ENCODE measurements at places on chromosomes 11 and 22.
A peak's percentile ranks its signal among the peaks of the same experiment; 100 is the strongest.

DNA sequence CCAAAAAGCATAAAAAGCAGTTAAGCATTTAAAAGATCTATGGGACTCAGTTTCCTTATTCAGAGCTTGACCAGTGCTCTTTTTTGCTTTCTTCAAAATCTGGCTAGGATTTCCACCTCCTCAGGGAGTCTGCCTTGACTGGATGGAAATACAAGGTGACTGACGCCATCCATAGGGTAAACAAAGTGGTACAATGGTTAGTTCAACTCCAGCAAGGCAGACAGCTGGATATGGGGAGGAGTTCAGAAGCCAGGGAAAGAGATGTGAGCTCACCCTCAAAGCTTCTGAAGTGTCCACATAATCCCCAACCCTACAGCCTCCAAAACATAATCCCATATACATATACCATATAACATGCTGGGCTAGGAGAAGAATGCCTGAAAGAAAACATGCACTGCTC is 52.0 kb downstream of the KIRREL3 start:
- no peak for DNase-seq

DNA sequence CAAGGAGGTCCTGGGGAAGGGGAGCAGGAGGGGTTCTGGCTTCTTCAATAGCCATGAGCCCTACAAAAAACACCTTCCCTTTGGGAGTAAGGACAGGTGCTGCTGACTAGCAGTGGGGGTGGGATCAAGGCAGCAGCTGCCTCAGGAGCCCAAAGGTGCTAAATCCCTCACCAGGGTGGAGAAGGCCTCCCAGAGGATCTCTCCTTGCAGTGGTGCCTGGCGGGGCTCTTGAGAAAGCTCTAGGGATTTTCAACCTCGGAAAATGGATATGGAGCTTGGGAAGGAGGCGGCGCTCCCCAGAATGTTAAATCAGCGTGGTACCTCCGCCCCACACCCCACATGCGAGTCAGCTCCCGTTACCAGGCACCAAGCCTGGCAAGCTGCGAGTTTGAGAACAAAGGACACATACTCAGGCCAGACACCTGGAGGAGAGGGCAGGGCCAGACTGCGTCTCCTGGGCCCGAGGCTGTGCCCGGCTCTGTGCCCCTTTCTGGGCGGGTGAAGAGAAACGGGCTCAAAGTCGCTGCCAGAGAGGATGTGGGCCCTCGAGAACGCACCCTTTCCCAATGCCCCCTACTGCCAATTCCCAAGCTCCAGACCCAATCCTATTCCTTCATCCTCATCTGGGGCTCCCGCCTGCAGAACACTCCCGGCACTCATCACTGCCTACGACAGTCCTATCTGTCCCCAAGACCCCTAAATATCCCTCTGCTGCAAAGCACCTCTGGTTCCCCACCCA is 139.0 kb downstream of the BRD1 start:
- no peak for DNase-seq

DNA sequence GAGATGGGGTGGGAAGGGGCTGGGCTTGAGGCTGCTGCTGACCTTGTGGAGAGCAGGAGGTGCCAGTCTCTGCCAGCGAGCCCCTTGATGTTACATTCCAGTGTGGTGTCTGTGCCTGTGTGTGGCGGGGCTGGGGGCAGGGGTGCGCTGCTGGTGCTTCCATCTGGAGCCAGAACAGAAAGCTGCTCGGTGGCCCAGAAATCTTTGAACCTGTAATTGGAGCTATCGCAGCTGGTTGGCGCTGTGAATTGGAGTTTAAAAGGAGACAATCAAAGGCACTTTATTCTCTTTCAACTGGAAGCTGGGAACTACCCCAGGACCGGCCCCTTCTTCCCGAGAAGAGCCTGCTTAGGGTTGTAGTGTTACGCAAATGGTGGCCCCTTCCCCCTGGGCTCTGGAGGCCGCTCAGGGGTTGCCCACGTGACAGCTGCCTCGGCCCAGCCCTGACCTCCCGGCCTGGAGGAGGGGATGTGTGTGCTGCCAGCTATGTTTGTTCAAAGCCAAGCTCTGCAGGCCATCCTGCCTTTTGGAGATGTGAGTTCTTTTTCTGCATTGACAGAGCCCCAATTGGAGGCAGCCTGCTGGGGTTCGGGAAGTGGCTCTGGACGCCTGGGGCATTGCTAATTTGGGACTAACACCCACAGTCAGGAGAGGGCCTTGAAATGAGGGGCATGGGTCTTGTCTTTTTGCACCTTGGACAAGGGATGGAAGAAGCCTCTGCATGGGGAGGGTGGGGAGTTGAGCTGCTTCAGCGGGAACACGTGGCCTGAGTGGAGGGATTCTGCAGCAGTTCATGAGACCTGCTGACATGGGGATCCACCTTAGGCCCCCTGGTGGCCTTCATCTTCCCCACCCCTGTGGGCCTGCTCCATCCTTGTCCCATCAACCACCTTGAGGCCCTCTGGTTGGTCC is 14.0 kb upstream of the ARSA start:
- no peak for DNase-seq

DNA sequence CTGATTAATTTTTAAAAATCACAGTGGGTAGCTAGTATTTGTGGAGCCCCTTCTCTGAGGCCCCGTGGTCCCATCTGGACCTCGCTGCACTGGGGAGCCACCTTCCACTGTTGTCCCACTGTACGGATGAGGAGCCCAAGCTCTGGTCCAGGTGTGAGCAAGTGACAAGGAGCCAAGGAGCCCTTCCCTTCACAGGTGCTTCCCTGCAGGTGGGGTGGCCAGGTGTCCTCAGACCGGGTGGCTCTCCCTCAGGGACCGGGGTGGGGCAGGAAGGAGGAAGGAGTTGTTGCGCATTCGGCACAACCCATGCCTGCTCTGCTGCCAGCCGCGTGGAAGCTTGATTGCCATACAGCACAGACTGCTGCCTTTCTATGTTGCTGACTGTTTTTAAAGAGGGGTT is 10.4 kb upstream of the SEPTIN5 start:
- DNase-seq: no peak

GRCh38 chr22:49973018-49973961 is 12.7 kb downstream of the PIM3 start:
- DNase-seq: no peak

DNA sequence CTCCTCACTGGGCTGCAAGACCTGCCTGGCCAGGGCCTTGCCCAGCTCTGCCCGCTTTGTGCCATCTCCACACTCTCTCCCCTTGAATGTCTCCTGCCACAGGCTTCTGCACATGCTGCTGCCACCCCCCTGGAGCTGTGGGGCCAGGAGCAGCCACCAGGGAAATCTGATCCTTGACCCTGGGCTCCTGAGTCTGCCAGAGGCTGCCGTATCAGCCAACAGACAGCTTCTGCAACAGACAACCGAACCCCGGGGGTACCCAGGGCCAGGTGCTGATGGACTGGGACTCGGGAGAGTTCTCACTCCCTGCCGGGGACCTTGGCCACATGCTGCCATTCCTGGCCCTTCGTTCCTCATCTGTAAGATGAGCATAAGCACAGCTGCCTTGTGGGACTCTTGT is 3.3 kb upstream of the PPARA start:
- no peak for DNase-seq

DNA sequence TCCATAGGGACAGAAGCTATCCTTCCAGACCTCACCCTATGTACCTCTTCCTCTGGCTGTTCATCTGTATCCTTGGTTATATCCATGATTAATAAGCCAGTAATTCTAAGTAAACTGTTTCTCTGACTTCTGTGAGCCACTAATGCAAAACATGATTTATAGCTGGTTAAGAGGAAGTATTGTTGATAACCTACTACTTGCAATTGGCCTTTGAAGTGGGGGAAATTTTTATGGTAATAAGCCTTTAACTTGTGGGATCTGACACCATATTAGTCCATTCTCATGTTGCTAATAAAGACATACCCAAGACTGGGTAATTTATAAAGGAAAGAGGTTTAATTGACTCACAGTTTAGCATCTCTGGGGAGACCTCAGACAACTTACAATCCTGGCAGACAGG is 21.9 kb downstream of the CASP12 start:
- DNase-seq: no peak

DNA sequence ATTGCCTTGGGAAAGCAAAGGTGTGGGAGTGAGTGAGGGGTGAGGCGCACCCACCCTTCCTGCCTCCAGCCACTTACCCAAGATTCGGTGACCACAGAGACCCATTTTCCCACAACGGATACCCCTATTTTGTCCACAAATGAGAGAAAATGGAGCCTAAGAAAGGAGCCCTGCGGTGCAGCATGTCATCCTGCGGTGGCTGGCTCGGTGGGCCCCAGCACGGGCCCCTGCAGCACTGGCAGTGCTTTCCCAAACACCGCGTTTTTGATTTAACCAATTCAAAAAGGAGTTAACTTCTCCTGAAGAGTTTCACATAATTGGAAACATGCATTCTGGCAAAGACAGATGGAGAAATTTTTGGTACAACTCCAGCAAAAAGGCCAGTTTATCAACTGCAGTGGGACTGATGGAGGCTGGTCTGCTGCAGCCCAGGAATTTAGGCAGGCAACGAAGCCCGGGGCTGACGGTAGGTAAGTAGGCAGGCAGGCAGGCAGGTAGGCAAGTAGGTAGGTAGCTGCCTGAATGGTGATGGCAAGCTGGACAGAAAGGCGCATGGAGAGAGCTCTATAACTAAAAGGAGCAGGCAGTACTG is 84.2 kb downstream of the FDX1 start:
- no peak for DNase-seq

DNA sequence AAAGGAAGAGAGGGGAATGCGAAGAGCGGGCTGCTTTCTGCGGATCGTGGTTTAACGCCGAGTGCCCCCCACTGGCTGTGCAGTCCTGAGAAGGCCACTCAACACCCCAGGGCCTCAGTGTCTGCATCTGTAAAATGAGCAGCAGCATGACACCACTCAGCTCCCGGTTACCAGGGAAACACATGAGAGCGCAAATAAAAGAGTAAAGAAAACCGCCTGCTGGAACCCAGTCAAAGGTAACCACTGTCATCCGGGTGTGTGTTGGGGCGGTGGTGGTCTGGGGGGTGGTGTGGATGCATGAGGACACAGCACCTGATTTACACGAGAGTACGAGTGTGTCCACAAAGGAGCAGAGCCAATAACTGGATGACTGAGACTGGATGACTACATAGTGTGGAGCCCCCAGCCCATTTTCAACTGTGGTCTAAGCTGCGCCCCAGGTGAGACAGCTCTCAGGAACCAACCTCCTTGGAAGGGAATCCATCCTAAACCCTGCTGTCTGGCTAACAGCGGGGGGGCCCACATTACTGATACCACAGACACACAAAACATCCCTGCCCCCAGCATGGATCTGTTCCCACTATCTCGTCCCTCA is 5.7 kb downstream of the CELSR1 start:
- DNase-seq: no peak

GRCh38 chr22:21450320-21450831 is 16.8 kb upstream of the TMEM191C start:
- no peak for DNase-seq

- peak; percentile 2 for DNase-seq
These were observed 483 bp upstream of the ABTB2 start for GRCh38 chr11:34358258-34358727.

GRCh38 chr11:62545437-62546243 is 966 bp downstream of the AHNAK start:
- peak; percentile 45 for DNase-seq

Measured in stimulated activated CD4-positive, alpha-beta T cell treated with anti-CD3 and anti-CD28 coated beads, TNF-alpha, amount 100 ng/mL, for 1 hour (primary cell).